Effector memory CD8-positive, alpha-beta T cell (primary cell): ENCODE measurements at places on chromosomes 13 and 19.

GRCh38 chr13:99157046-99157445 lies 43.6 kb upstream of the UBAC2 start:
- peaks cover 31% of the 10 kb centered on the region for H3K27me3 ChIP-seq
- no peak for DNase-seq
- H3K4me1 ChIP-seq, result no peaks in the 10 kb centered on the region
- H3K27ac ChIP-seq, result no peak overlapping the region
- no peaks in the 10 kb centered on the region for H3K36me3 ChIP-seq

GRCh38 chr19:22532388-22533300 lies 101.5 kb upstream of the ZNF492 start:
- H3K36me3 ChIP-seq, result no peaks in the 10 kb centered on the region
- no peak overlapping the region for H3K27ac ChIP-seq
- no peaks in the 10 kb centered on the region for H3K4me1 ChIP-seq
- no peak overlapping the region for H3K4me3 ChIP-seq
- no peaks in the 10 kb centered on the region for H3K27me3 ChIP-seq
- no peak for DNase-seq

DNA sequence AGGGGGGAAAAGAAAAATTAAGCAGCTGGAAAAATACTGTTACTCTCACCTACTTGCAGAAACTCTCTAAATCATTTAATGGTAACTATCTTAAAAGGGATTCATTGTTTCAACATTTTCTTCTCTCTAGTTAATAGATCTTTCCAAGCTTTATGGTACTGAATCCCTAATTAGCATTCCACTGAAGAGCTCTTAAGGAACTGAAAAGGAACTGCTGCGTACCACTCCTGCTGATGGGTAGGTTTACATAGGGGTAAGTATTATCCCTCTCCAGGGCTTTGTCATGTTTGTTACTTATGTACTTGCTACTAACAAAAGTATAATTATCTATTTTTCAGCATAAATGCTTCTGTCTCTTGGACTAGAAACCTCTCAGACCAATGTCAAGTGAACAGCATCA lies 12.5 kb downstream of the TEX30 start:
- no peaks in the 10 kb centered on the region for H3K36me3 ChIP-seq
- H3K27ac ChIP-seq, result no peak overlapping the region
- DNase-seq, result no peak
- H3K4me1 ChIP-seq, result no peaks in the 10 kb centered on the region
- no peaks in the 10 kb centered on the region for H3K27me3 ChIP-seq

DNA sequence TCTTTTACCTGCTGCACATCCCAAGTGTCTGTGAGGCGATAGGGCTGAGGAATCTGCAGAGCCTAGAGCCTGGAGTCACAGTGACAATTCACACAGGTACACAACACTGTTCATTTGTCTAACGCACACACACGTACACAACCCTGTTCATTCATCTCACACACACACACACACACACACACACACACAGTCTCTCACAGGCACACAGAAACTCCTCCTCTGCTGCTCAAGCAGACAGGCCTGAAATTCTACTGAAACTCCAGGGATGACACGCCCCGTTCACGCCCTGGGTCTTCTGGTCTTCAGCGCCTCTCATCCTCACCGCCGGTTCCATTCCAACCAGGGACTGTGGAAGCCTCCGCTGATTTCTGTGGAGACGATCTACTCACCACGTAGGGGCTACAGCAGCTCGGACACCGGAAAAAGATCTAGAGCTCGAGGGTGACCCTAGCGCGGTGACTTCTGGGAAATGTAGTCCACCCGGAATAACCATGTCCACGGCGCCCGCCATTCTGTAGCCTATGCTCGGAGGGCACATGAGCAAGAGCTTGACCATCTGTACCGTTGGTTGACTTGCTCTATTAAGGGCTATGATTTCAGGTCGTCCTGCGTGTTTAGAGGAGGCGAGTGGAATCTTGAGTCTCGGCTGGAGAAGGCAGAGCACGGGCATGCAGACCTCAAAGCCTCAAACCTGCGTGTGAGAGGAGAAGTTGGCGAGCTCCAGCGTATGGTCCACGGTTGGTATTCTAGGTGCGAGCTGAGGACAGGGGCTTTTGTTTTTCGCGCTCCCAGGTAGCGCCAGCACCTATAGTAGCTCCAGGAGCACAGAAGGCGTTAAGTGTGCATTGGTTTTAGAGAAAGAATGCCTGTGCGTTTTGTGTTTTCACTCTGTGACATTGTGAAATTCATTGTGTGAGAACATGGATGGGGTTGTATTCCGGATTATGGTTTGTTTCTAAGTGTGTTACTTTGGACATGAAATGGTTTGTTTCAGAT lies 33.4 kb downstream of the ZNF45 start:
- H3K27ac ChIP-seq, result peak overlapping the region; percentile 47
- H3K27me3 ChIP-seq, result no peaks in the 10 kb centered on the region
- DNase-seq, result peak; percentile 43
- peaks cover 10% of the 10 kb centered on the region for H3K4me1 ChIP-seq

GRCh38 chr13:109361562-109362289 lies 424.7 kb downstream of the IRS2 start:
- no peak overlapping the region for H3K27ac ChIP-seq
- DNase-seq, result no peak
- H3K36me3 ChIP-seq, result no peaks in the 10 kb centered on the region
- H3K4me3 ChIP-seq, result no peak overlapping the region

- peaks cover 3% of the 10 kb centered on the region for H3K36me3 ChIP-seq
- H3K27ac ChIP-seq, result no peak overlapping the region
- H3K4me1 ChIP-seq, result peaks cover 7% of the 10 kb centered on the region
- H3K27me3 ChIP-seq, result no peaks in the 10 kb centered on the region
Measured at GRCh38 chr19:3722443-3723109, 14.4 kb downstream of the TJP3 start.

DNA sequence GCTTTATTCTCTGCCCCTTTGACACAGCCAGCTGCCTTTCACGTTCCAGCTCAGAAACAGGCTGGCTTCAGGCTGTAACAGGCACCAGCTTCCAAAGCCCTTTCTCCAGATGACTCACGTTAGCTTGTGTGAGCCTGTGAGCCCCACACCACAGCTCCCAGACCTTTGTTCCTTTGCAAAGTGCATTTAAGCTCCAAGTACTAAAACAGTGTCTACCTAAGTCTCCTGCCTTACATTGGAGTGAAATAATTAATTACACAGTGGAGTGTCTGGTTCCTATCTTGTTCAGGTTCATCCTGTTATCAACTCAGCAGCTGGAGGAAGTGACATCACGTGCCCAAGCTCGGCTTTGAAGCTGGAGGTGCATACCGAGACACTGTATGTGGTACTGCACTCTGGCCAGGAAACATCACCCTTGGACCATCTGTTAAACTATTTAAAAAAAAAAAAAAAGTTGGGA lies 475.8 kb downstream of the FOXO1 start:
- H3K4me1 ChIP-seq, result peaks cover 65% of the 10 kb centered on the region
- peaks cover 7% of the 10 kb centered on the region for H3K36me3 ChIP-seq
- DNase-seq, result peak; percentile 58
- H3K4me3 ChIP-seq, result peak overlapping the region; percentile 72
- no peaks in the 10 kb centered on the region for H3K27me3 ChIP-seq

DNA sequence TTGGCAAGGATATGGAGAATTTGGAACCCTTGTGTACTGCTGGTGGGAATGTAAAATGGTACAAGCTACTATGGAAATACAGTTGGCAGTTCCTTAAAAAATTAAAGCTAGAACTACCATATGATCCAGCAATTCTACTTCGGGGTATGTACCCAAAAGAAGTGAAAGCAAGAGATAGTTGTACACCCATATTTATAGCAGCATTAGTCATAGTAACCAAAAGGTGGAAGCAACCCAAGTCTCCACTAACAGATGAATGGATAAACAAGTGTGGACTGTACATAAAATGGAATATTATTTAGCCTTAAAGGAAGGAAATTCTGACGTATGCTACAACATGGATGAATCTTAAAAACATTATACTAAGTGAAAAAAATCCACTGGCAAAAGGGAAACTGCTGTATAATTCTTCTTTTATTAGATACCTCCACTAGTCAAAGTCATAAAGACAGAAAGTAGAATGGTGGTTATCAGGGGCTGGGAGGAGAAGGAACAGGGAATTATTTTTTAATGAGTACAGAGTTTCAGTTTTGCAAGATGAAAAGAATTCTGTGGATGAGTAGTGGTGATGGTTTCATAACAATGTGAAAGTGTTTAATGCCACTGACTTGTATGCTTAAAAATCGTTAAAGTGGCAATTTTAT lies 141.6 kb downstream of the RXFP2 start:
- H3K4me3 ChIP-seq, result no peak overlapping the region
- no peak for DNase-seq
- H3K4me1 ChIP-seq, result peaks cover 5% of the 10 kb centered on the region
- H3K27me3 ChIP-seq, result no peaks in the 10 kb centered on the region
- no peak overlapping the region for H3K27ac ChIP-seq

DNA sequence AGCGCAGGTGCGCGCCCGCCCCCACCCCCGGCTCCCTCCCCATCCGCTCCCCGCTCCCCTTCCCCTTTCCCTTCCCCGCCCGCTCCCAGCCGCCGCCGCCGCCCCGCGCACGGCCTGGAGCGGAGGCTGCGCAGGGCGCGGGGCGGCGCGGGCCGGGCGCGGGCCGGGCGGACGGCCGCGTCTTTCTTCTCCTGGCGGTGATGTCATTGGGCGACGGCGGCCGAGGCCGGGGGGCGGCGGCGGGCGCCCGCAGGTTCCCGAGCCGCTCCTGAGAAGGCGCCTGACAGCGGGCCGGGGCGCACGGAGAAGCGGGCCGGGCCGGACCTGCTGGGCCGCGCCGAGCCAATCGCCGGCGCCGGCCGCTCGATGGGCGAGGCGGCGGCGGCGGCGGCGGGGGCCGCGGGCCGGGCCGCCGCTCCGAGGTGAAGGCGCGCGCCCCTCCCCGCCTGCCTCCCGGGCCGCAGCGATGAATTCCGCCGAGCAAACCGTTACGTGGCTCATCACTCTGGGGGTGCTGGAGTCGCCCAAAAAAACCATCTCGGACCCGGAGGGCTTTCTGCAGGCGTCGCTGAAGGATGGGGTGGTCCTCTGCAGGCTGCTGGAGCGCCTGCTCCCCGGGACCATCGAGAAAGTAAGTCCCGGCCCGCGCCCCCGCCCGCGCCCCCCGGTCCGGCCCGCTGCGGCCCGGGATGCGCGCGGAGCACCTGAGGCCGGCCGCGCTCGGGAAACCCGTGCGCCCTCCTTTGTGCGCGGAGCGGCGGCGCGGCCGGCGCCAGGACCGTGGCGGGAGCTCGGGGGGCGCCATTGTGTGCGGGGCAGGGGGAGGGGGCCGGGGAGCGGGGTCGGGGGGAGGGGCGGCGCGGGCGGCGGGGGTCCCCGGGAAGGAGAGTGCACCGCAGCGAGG lies at the start of gene ARHGEF7:
ARHGEF7 (plus strand) TSS at position 250 of the 904 bp plus-strand sequence; CDS start at position 467, 217 bp downstream.
- no peak for DNase-seq
- peaks cover 12% of the 10 kb centered on the region for H3K4me1 ChIP-seq
- peak within 1 kb of the TSS; percentile 87 for H3K4me3 ChIP-seq
- H3K36me3 ChIP-seq, result no peaks in the 10 kb centered on the region
